ENCODE measurements at places on chromosomes 12 and 14.

- DNase-seq: no peak
Observed at GRCh38 chr14:77186911-77187648, 5.5 kb downstream of the TMEM63C start.

- DNase-seq: no peak
Observed at GRCh38 chr12:119399301-119399700, 64.8 kb downstream of the CCDC60 start.

- DNase-seq: no peak
Observed at GRCh38 chr12:26648066-26648465, 184.9 kb downstream of the ITPR2 start.

DNA sequence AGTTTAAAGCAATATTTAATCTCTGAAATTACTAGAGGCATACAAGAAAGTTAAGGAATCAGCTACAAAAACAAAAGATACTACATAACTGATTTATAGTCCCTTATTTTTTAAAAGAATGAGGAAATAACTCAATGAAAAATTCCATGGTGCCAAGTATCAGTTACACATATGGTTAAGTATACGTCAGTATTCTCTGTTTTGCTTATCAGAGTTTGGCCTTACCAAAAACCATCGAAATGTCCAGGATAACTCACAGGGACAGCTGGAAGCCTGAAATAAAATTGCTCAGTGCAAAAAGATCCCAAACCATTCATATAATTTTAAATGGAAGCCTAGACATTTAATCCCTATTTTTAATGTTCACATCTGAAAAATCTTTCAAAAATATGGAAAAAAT lies 3.6 kb downstream of the CFL2 start:
- no peak for DNase-seq

DNA sequence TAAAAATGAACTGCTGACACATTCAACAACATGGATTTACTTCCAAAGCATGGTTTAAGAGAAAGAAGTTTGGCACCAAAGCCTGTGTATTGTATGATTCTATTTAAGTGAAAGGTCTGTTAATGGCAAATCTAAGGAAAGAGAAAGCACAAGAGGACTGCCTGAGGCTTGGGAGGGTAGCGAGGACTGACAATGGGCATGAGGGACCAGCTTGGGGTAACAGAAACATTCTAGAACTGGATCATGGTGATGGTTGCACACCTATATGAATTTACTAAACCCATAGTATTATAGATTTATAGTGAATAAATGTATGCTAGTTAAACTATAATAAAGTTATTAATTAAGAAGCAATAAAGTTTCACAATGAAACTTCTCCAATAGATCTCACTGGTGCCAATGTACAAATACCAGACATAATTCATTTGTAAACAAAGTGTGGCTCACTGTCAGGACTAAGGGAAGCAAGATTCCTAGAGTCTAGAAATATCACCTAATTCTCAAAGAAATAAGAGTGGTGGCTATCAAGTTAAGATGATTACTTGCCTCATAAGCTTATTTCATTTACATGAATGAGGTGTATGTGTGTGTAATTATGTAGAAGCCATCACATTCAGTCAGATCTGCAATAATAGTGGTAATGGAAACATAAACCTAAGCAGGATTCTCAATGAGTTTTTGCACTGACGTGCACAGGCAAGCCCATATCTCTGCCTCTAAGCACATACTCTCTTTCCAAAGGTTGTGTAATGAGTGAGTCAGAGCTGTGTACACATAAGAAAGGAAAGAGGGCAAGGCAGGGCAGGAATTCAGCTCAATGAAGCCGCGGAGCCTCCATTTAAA lies 353.4 kb downstream of the KCNH5 start:
- no peak for DNase-seq

- no peak for DNase-seq
Observed at GRCh38 chr14:21524575-21525490, 1.3 kb downstream of the SALL2 start.

DNA sequence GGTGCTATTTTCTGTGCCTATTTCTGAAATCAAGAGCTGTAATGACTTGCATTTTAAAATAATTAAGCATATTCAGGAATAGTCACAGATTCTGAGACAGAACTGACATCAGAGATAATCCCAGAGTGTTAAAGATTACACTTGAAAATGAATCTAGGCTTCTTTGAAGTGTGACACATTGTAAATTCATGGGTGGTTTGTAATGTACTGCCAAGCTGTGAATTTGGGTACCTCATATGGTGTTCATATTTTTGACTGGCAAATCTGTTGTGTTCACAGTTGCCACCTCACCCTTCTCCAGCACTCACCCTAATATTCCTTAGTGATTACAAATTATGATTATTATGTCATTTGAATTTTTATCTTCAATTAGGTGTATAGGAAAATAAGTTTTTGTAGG lies 78.5 kb upstream of the CSRP2 start:
- DNase-seq: no peak

DNA sequence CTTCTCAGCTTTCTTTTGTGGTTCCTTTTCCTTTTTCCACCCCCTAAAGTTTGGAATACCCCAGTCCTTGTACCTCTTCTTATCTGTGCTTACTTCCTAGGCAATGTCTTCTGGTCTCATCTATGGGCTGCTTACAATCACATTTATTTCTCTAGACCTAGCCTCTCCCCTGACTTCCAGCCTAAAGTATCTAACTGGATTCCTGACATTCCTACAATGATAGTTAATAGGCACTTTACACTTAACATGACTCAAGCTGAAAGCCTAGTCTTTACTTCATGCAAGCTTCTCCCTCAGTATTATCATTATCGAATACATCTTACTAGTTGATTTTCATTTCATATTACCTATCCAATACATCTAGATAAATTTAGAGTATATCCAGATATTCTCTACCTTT lies 21.2 kb downstream of the CLECL1 start:
- DNase-seq: no peak

DNA sequence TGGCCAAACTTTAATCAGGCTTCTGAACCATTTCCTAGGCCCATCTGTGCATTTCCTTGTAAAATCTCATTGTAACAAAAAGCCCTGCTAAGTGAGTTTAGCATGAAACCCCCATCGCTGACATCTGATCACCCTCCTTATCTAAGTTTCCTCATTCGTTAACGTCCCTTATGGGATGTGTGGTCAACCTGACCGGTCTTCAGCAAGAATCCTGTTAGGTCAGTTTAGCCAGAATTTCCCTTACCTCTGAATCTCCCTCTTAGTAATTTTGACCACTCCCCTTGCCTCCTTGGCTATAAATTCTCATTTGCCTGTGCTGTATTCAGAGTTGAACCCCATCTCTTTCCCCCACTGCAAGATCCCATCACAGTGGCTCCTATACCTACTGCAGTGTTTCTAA lies 239.3 kb downstream of the RMST start:
- DNase-seq: no peak

- no peak for DNase-seq
Observed at GRCh38 chr14:54866588-54866987, 36.0 kb downstream of the GCH1 start.

GRCh38 chr14:63760014-63760413 lies 32.1 kb upstream of the SGPP1 start:
- no peak for DNase-seq

DNA sequence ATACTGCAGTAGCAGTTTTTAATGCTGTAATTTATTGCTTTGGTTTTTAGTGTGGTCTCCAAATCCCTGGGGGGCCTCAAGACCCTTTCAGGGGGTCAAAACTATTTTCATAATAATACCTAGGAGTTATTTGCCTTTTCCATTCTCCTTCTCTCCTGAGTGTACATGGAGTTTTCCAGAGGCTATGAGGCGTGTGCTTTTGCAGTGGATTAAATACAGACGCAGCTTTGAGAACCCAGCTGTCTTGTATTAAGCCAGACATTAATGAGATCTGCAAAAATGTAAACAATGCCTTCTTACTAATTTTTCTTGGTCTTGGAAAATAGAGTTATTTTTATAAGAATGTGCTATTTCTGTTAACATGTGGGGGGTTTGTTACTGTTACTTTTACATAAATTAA lies 68.6 kb downstream of the SLC25A47 start:
- DNase-seq: no peak

DNA sequence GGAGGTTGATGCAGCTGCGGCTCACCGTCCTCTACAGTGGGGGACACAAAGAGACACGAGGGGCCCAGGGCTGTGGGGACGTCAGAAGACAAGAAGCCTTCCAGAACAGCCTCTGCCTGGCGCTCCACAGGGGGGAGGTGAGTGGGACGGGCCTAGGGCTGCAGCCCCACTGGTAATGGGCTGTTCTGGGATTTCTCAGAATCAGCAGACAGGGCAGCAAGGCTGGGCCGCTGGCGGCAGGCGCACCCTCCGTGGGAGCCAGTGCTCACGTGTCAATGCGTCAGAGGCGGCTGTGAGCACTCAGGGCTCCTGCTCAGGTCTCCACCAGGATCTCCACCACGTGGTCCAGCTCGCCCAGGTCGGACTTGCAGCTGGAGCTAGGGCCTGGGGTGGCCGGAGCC lies 10.0 kb downstream of the CDCA4 start:
- DNase-seq: no peak

DNA sequence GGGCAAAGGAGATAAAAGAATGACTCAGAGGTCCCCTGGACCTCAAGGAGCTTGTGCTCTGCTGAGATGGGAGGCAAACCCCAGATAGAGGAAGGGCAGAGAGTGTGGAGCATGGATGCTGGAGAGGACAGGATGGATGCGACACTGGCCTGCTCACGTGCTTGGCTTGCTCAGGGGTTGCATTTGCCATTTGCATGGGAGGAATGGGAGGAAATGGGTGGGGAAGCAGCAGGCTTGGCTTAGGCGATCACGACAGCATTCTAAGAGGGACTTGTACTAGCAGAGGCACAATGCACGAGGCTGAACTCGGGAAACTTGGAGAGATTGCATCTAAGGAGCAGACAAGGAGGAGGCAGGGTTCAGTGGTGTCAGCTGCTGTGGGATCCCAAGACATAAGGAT lies 19.8 kb downstream of the CD9 start:
- DNase-seq: no peak

GRCh38 chr12:117467588-117467987 lies 106.2 kb upstream of the NOS1 start:
- no peak for DNase-seq

GRCh38 chr12:68861890-68862289 lies 53.9 kb downstream of the MDM2 start:
- no peak for DNase-seq

DNA sequence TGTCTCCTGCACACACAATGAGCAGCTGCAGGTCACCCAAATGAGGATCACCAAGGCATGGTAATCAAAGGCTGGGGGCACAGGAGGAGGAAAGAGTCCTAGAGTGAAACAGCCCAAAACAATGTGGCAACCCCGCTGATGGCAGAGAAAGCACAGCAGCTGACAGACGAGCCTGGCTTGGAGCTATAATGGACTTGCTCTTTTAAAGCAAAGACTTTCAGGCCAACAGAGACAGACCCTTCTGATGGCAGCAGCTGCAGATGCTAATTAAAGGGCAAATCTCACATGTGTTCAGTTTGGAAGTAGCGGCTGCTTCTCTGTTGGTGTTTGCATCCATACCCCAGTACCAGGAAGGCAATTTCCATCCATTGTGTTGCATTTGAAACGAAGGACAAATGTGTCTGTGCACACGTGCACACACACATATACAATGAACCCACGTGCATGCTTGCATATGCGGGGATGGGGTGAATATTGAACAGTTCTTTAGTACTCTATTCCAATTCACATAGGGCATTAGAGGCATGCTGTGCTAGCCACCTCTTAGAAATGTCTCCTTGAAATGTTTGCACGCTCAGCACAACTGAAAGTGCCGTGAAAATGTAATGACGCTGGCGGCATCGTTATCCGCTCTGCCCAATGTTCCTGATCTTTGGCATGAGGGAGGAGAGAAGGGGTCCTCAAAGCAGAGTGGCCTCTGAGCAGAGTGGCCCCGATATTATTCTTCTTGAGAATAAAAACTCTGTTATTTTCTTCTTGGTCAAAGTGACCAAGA lies 38.1 kb downstream of the CIT start:
- DNase-seq: no peak

GRCh38 chr12:124739953-124740561 lies 123.6 kb downstream of the SCARB1 start:
- DNase-seq: no peak

DNA sequence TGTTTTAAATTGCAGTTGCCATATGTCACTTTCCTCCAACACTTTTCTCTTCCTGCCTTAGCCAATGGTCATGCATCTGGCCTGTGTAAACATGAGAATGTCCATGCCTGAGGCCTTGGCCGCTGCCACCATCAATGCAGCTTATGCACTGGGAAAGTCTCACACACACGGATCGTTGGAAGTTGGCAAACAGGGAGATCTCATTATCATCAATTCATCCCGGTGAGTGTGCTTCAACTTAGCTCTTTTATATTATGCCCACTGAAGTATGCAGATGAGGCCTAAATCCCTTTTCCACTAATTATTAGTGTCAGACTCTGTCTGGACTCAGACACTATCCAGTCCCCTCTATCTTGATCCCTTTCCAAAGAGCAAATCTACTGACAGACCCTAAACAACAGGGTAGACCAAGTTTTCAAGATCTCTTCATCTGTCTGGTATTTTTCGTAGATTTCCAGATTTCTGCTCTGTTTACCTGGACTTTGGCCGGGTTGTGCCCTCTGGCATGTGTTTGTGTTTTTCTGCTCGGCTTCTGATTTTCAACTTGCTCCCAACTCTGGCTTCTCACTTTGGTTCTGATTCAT lies 23.2 kb downstream of the AMDHD1 start:
- no peak for DNase-seq

DNA sequence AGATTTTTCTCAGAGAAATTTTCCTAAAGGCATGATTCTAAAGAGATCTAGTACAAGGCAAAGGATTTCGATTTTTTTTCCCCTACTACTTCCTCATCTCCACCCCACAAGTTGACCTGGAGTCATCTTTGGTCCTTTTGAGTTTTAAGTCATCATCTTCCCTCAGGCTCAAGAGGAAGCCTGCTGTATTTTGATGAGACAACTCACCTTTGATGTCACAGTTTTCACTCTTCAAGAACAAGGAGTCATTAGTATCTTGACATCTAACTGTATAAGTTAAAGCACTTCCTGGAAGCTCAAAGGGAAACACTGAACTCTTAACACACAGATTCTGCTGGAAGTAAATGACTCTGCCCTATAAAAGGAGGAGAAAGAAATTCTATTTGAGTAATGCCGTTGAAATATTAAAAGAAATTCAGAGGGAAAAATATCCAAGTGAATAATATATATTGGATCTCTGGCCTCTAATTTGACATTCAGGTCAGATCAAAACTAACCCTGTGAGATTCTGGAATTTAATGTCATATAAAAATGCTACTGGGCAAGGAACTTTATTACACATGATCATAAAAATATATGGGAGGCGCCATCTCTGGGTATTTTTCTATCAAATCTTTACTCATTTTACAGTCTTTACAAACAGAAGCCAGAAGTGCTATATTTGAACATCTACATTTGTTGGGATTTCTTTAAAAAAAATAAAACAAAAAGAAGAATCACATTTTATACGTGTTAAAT lies 435.0 kb downstream of the NRXN3 start:
- DNase-seq: no peak

- no peak for DNase-seq
Observed at GRCh38 chr14:73260574-73260973, 23.3 kb downstream of the PAPLN start.

- DNase-seq: peak; percentile 3
Observed at GRCh38 chr12:51678086-51678724, 87.2 kb downstream of the SCN8A start.

GRCh38 chr12:130225347-130225746 lies 63.1 kb downstream of the FZD10 start:
- DNase-seq: no peak
